T-helper 2 cell (primary cell): ENCODE measurements at places on chromosomes 6 and 20.
A peak's percentile ranks its signal among the peaks of the same experiment; 100 is the strongest.

- DNase-seq = no peak
These were observed 90.2 kb upstream of the CCDC167 start for GRCh38 chr6:37589941-37590340.

GRCh38 chr6:75412969-75413662 is 80.5 kb downstream of the FILIP1 start:
- DNase-seq = no peak

DNA sequence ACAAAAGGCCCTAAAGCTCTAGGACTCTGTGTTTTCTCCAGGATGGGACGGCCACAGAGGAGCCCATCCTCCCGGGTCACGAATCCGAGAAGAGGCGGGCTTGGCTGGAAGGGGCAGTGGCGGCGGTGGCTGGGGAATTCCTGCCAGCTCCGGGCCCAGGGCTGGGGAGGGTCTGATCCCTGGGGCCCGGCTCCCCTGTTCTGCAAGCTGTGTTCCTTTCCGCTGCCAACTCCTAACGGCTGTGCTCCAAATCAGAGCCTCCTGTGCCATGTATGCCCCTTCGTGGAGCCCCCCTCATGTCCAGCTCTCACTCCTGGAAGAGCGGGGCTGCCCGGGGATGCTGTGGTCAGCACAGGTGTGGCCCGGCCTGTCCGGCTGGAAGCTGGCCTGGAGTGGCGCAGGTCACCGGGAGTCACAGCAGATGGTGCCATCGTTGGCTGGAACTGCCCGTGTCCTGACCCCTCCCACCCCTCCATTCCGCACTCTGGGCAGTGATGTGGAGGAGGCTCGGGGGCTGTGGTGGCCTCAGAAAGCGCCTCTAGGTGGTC is 88.2 kb upstream of the MPC1 start:
- no peak for DNase-seq

DNA sequence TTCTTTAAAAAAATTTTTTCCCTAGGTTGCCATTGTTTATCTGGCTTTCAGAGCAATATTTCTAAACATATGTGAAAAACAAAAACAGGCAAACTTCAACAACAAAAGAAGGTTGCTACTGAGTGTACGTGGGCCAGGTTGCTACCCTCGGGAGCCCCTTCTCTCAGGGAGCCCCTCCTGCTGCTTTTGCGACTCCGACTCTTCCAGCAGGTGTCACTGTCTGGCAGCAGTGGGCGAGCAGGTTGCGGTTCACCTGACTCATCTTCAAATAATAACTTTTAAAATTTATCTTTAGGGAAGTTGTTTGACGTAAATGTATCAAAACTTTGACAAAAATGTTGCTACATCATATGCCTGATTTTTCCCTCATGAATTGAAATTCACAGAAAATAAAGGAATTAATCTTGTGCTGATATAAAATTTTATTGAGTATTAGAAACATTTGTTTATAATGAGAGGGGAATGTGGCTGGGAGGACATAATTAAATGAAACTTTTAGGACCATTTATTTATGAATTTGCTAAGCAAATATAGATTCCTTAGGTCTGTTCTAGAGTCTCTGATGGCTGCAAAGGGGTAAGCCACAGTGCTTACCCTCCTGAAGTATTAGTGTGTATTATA is 138.8 kb downstream of the HIVEP1 start:
- DNase-seq = peak; percentile 49

DNA sequence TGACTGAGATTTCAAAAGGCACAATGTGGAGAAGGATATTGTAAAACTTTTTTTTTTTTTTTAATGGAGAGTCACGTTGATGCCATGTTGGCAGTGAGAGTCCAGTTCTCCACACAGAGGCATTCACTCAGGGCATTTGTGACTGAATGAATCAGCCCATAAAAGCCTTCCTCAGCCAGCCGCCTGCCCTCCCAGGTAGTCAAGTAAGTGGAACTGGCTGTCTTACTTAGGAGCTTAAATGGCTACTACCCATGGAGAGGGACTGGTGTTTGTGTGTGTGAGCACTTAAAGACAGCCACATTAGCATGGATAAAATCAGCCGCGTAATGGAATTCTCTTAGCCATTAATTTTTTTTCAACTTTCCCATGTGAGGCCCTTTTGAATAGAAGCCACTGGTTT is 12.6 kb downstream of the AAR2 start:
- no peak for DNase-seq

GRCh38 chr6:165886169-165886568 is 223.1 kb upstream of the PDE10A start:
- no peak for DNase-seq

GRCh38 chr20:18057994-18058349 is 256 bp upstream of the OVOL2 start:
- no peak for DNase-seq

- no peak for DNase-seq
These were observed 25.1 kb downstream of the SERPINB9 start for GRCh38 chr6:2877960-2878359.

DNA sequence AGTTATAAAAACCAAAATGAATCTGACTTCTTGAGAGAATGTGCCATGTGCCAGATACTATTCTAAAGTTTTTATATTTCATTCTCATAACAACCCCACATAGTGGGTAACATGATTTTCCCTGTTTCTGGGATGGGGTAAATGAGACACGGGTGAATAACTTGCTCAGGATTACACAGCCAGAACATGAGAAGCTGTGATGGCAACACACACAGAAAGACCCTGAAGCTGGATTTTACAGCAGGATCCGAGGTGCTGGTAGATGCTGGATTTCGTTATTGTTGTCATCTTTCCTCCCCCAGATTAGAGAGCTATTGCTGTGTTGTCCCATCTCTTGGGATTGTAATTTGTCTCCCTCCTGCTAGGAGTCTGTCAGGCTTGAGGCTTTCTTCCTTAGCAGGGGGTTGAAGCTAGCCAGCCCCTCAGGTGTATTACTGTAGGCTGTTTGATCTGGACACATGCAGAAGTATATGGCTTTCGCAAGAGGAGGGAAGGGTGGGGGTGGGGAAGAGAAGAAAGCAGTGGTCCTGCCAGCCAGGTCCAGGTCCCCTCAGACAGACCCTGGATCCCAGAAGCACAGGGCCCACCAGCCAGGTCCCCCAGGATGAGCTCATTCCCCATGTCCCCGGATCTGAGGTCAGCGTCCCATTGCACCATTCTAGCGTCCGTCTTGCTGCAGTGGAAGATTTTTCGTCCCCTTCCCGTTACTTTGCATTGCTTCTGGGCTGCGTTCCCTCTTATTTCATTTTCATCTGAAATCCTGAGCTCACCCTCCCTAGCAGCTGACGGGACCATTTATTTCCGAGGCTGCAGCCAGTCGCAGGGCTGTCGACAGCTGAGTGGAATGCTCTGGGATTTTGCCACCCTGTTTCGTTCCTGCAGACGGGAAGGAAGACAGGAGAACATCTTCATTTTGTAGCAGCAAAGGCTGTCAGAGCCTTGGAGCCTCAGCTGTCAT is 7.3 kb upstream of the KCNG1 start:
- DNase-seq = no peak

DNA sequence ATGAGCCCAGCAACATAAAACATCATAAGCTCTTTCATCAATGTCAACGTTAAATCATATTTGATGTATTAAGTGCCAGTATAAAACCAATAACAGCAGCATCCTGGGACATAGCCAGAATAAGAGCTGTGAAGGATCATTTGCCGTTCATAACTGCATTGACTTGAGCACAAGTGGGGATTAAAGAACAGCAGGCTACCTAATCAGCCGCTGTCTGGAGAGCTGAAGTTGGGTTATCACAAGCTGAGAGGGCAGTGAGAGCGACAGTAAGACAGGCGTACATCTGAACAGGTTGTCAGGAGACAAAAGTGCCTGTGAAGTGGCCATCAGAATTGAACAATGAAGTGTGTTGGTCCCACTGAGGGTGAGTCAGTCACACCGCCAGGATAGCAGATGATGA is 269.6 kb downstream of the GRIK2 start:
- DNase-seq = no peak

DNA sequence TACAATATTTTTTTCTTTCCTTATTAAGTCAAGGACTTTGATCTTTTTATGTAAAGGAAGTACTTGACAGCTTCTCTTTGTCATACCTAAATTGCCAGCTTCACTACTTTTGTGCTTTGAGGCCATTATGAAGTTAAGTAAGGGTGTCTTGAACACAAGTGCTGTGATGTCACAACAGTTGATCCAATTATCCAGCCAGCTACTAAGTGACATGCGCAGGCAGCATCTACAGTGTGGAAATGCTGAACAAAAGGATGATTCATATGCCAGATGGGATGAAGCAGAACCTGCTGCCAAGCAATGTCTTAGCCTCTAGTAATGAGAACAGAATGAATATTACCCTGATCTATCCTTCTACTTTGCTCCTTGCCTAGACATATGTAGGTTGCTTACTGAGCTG is 68.3 kb upstream of the TMEM244 start:
- no peak for DNase-seq

DNA sequence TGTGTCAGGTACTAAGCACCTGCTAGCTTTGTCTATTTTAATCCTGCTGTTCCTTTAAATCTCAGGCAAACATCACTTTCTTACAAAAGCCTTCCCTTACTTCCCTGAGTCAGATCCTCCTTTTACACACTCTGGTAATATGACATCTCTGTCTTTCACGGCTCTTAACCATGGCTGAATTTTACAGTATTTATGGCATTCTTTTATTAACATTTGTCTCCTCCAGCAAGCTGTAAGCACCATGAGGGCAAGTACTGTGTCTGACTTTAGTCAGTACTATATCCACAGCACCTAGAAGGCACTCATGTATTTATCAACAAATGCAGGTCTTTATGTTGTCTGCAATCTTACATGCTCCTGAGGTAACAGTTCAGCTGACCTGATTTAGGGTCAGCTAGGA is 33.7 kb upstream of the HBS1L start:
- DNase-seq = no peak

GRCh38 chr6:34973547-34974248 is 84.6 kb downstream of the ANKS1A start:
- no peak for DNase-seq

DNA sequence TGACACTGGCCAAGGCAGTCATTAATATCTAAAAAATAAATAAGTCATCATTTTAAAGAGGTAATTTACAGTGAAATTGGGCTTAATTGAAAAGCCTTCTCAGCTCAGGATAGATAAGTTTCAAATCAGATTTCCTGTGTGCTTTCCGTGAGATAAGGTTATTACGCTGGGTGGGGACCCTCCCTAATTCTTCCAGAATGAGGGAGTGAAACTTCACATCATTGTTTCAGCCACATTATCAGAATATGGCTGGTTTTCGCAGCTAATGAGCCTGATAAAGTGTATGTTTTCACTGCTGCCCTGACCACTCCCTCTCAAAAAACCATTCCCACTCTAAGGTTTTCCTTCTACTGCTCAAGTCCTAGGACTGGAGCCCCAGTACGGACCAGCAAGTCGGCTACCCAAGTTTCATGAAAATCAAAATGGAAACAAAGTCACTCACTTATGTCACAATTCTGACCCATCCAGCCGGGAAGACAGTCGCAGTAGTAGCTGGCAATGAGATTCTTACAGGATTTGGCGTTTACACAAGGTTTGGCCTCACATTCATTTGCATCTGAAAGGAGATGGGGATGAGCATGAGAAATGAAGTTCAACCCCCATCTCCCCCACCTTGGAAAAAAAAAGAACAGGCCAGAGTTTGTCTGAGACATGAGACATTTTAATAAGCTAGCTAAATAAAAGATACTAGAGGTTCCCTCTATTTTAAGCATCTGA is 24.6 kb downstream of the JAG1 start:
- DNase-seq = no peak

DNA sequence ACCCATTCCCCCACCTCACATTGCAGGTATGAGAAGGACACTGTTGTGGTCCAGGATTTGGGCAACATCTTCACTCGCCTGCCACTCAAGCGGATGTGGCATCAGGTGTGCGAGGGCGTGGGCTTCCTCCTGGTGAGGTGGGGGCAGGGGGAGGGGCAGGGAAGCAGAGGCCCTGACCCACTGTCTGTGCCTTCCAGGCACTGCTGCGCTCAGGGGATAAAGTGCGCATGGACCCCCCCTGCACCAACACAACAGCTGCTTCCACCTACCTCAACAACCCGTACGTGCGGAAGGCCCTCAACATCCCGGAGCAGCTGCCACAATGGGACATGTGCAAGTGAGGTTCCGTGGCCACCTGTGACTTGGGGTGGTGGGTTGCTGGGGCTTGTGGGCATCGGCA is 3.7 kb downstream of the CTSA start:
- no peak for DNase-seq

- no peak for DNase-seq
These were observed 18.0 kb downstream of the ATP9A start for GRCh38 chr20:51750037-51750769.

- DNase-seq = no peak
These were observed 458.4 kb downstream of the GRIK2 start for GRCh38 chr6:101851911-101852310.

GRCh38 chr6:138382498-138383265 is 5.0 kb downstream of the SMIM28 start:
- DNase-seq = no peak

DNA sequence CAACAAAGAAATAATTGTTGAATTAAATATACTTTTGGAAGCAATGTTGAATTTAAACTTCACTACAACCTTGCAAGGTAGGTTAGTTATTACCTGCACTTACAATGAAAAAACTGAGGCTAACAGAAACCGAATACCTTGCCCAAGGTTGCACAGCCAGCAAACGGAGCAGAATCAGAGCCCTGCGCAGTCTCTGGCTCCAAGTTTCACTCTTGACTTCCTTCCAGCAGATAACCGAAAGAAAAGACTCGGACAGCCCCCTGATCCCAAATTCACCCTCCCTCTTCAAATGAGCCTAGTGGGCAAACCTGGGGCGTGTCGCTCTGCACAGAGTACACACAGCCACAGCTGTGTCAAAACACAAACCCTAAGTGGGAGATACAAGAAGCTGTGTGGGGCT is 72.1 kb upstream of the FOXQ1 start:
- no peak for DNase-seq

- DNase-seq = no peak
These were observed 45.0 kb downstream of the TIAM2 start for GRCh38 chr6:155040154-155040553.

DNA sequence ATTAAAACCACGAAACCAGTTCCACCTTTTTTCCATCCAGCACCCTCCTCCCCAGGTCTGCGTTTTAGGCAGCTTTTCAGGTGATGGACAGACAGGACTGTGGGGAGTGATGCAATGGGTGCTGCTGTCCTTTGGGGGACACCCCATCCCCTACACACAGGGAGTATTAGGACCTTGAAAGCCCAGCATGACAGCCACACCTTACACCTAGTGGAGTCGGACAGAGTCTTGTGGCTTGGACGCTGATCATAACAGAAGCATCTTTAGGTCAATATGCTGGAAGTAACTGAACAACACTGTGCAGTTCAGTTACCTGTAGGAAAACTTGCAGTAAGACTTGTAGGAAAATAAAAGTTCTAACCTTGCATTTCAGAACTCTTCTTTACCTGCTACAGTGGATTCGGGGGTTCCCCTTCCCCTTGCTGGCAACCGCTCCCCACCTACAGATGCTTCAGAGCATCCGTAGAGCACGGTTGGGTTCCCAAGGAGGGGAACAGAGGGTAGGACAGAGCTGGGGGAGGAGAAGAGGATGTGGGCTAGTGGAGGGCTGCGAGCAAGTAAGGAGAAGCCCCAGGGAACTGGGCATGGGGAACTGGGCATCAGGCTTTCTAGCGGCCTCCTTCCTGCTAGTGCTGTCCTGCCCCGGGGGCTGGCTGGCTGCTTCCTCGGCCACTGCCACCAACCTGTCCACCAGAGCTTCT is 31.7 kb downstream of the PLEKHG1 start:
- DNase-seq = no peak
